ENCODE measurements at places on chromosomes 1 and 21. TPM values are rescaled to one million over a fixed set of nuclear protein-coding genes. Genes with fewer than 3 reads are reported as not detected.

The TNN gene
- not detected for total RNA-seq

The LCE1B gene
- not detected for total RNA-seq

The KIF1B gene
- 4.8 TPM for total RNA-seq

The FAM76A gene
- total RNA-seq, result 16.3 TPM

The BLACAT1 gene
- total RNA-seq, result 0.29 TPM

The KAZN gene
- total RNA-seq, result 0.40 TPM

The PTBP2 gene
- total RNA-seq, result 54.2 TPM

The ELAVL4 gene
- not detected for total RNA-seq

The LCA5L gene
- 1.8 TPM for total RNA-seq

The OLIG2 gene
- total RNA-seq, result not detected

The CTTNBP2NL gene
- total RNA-seq, result 8.7 TPM

The RIPPLY3 gene
- total RNA-seq, result not detected

The KCNJ10 gene
- 0.29 TPM for total RNA-seq

The HECTD3 gene
- 30.1 TPM for total RNA-seq

The UBE2U gene
- not detected for total RNA-seq

The LRRC38 gene
- total RNA-seq, result not detected

The INKA2 gene
- 12.2 TPM for total RNA-seq

The TTLL7 gene
- 0.88 TPM for total RNA-seq

The SLC1A7 gene
- not detected for total RNA-seq

The PDPN gene
- not detected for total RNA-seq

The C4BPA gene
- total RNA-seq, result not detected

The C1orf52 gene
- 37.4 TPM for total RNA-seq

The VWA5B1 gene
- 0.19 TPM for total RNA-seq

The LRRC8C gene
- total RNA-seq, result 8.8 TPM

The TEX38 gene
- not detected for total RNA-seq

The VCAM1 gene
- total RNA-seq, result not detected

All from OCI-LY7 (cell line).